ENCODE measurements at places on chromosomes 2 and 18. TPM values are rescaled to one million over a fixed set of nuclear protein-coding genes. Genes with fewer than 3 reads are reported as not detected.
A peak's percentile ranks its signal among the peaks of the same experiment; 100 is the strongest.

Gene RNU2-63P
- 18.7 TPM for total RNA-seq

Gene LHCGR
- not detected for total RNA-seq

Gene CYP26B1
- total RNA-seq, result 0.37 TPM

Gene CD207
- not detected for total RNA-seq

Gene LRATD1
- not detected for total RNA-seq

Gene EGR4
- not detected for total RNA-seq

- no peaks in the 10 kb centered on the region for H3K36me3 ChIP-seq
- DNase-seq, result no peak
- no peak overlapping the region for H3K27ac ChIP-seq
- H3K4me3 ChIP-seq, result peak overlapping the region; percentile 45
- no peaks in the 10 kb centered on the region for H3K4me1 ChIP-seq
- H3K27me3 ChIP-seq, result peaks cover 32% of the 10 kb centered on the region
These were observed 93.3 kb downstream of the CTAGE1 start for GRCh38 chr18:22324191-22325131.

DNA sequence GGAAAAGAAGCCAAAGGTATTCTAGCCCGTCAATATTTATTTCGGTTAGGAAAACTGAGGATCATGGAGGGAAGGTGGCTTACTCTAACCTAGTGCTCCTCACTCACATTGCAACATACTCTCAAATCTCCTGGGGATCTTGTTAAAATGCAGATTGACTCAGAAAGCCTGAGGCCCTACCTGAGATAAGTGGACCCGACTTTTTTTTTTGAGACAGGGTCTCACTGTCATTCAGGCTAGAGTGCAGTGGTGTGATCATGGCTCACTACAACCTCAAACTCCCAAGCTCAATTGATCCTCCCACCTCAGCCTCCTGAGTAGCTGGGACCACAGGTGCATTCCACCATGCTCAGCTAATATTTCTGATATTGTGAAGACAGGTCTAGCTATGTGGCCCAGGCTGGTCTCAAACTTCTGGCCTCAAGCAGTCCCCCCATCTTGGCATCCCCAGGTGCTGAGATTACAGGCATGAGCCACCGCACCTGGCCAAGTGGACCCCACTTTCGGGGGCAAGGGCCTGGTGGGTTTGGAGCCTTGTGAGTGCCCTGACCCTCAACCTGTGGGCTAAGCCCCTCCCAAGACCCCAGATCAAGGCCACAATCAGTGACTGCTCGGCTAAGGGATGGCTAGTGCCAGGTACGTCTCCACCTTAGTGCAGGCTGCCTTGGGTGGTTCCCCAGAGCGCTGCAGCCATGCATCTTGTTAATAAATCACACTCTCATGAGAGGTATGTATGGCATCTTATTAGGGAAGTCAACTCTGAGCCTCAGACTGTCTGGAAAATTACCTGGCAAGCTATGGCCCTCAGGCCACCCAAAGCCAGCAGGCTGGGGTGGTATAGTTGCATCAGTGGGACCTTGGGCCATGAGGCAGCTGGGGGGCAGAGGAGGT is 1.1 kb upstream of the NEURL3 start:
- H3K27ac ChIP-seq, result no peak overlapping the region
- H3K36me3 ChIP-seq, result no peaks in the 10 kb centered on the region
- no peak overlapping the region for H3K4me3 ChIP-seq
- no peak for DNase-seq

DNA sequence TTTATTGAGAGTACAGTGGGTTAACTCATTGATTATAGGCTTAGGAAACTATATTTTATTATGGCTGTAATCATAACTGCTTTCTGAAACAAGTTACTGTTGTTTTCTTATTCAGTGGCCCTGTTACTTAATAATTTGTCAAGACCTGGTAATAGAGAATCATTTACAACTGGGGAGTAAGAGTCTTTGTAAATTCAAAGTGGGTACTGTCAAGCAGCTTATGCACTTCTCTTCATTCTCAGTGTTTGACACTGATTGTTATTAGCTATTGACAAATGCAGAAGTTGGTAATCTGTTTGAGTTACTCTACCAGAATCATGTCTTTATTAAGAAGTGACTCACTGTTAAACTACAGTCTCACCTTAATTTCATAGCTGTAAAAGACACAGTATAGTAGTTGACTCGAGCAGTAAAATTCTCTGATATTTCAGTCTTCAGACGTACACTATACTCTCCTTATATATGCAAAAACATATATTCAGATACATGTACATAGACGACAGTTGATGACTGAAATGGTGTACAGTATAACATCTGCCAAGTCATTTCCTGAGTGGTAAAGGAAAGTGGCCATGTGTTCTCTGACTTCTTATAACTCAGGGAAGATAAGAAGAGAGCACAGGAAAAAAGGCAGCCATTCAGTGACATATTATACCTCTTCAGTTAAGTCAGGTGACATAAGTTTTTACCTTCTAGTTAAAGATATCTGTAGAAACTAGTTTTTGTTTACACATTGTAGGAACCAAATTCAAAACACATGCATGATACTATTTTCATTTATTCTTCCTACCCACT is 36.0 kb upstream of the TTC27 start:
- peaks cover 24% of the 10 kb centered on the region for H3K36me3 ChIP-seq
- H3K4me3 ChIP-seq, result no peak overlapping the region
- H3K4me1 ChIP-seq, result peaks cover 11% of the 10 kb centered on the region
- DNase-seq, result no peak
- H3K27ac ChIP-seq, result no peak overlapping the region
- H3K27me3 ChIP-seq, result peaks cover 3% of the 10 kb centered on the region

GRCh38 chr2:27843992-27844391 is 46.2 kb downstream of the RBKS start:
- H3K4me3 ChIP-seq, result no peak overlapping the region
- H3K36me3 ChIP-seq, result no peaks in the 10 kb centered on the region
- no peak overlapping the region for H3K27ac ChIP-seq
- H3K4me1 ChIP-seq, result peaks cover 11% of the 10 kb centered on the region

DNA sequence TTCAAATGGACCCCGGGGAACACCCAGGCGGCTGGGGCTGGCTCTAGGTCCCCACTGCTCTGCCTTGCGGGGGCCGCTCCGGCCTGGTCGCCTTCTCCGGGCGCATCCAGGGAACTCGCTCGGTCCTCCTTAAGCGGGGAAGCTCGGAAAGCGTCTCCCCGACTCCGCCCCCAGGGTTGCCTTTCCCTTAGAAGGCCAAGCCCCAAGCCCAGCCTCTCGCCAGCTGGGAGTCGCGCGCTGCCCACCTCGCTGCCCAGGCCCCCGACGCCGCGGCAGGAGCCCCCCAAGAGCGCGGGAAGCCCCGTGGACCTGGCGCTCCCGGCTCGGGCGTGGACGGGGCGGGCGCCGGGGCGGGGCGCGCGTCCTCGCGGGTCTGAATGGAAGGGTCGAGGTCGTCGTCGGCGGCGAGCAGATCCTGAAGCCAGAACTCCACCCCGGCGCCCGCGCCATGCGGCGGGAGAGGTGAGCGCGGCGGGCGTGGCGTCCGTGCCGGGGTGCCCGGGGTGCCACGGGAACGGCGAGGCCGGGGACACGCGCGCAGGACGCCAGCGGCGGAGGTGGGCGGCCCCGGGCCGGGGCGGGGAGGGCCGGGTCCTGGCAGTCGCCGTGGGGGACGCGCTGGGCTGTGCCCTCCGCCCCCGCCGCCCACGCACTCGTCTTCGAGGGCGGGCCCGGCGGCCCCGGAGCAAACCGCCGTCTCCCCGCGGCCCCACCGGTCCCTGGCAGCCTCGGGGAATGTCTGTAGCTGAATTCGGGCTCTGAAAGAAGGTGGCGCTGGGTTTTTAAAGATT is at the start of gene BOK:
Gene BOK (plus strand): TSS at position 214 of the 791 bp plus-strand sequence. CDS start 739 bp downstream, outside the sequence.
- peaks cover 29% of the 10 kb centered on the region for H3K4me1 ChIP-seq
- H3K36me3 ChIP-seq, result no peaks in the 10 kb centered on the region
- peak within 1 kb of the TSS; percentile 90 for H3K4me3 ChIP-seq
- H3K27ac ChIP-seq, result peak within 1 kb of the TSS; percentile 32

DNA sequence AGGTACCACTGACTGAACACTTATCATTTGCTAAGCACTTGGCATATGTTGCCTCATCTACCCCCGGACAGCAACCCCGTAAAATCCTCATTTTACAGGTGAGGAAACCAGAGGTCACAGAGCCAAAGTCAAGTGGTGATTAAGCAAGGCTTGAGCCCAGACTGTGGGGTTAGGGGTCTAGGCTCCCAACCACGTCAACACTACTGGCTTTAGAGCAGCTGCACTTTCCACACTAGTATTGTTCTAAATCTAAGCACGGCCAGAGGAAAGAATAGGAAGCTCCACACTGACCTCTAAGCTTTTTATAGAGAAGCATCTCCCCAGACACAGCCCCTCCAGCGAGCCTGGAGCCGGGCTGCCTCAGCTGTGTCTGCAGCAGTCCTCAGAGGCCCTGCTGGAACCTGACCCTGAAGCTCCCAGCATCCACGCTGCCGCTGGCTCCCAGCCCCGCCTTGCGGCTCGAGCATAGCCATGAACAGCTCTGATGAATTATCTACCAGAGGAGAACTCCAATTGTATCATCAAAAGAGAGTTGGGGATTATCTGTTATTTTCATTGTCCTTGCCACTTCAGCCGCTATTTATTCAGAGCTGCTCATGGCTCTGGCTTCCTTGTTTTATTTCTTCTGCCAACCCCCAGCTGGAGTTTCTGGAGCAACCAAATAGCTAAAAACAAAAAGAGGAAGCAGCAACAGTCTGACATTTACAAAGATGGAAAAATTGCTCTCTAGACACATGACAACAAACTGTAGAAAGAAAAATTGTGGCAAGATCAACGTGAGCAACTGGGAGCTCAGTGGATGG is 62.2 kb upstream of the RTN4 start:
- DNase-seq, result no peak
- H3K27me3 ChIP-seq, result peaks cover 3% of the 10 kb centered on the region
- H3K4me3 ChIP-seq, result peak overlapping the region; percentile 15
- H3K27ac ChIP-seq, result peak overlapping the region; percentile 84
